ENCODE measurements at places on chromosomes 11 and 22. TPM values are rescaled to one million over a fixed set of nuclear protein-coding genes. Genes with fewer than 3 reads are reported as not detected.

GRCh38 chr22:48489551-48490499 is 1337.8 kb downstream of the BRD1 start:
- no peaks in the 10 kb centered on the region for H3K36me3 ChIP-seq
- H3K4me3 ChIP-seq = no peak overlapping the region
- no peak for DNase-seq
- H3K27ac ChIP-seq = no peak overlapping the region

GRCh38 chr11:2092464-2092910 is 46.7 kb downstream of the IGF2 start:
- H3K4me3 ChIP-seq = no peak overlapping the region
- H3K4me1 ChIP-seq = peaks cover 33% of the 10 kb centered on the region

- H3K4me1 ChIP-seq = no peaks in the 10 kb centered on the region
- H3K4me3 ChIP-seq = no peak overlapping the region
- no peaks in the 10 kb centered on the region for H3K27me3 ChIP-seq
- H3K27ac ChIP-seq = no peak overlapping the region
Measured at GRCh38 chr11:128227466-128227865, 359.9 kb downstream of the ETS1 start.

DNA sequence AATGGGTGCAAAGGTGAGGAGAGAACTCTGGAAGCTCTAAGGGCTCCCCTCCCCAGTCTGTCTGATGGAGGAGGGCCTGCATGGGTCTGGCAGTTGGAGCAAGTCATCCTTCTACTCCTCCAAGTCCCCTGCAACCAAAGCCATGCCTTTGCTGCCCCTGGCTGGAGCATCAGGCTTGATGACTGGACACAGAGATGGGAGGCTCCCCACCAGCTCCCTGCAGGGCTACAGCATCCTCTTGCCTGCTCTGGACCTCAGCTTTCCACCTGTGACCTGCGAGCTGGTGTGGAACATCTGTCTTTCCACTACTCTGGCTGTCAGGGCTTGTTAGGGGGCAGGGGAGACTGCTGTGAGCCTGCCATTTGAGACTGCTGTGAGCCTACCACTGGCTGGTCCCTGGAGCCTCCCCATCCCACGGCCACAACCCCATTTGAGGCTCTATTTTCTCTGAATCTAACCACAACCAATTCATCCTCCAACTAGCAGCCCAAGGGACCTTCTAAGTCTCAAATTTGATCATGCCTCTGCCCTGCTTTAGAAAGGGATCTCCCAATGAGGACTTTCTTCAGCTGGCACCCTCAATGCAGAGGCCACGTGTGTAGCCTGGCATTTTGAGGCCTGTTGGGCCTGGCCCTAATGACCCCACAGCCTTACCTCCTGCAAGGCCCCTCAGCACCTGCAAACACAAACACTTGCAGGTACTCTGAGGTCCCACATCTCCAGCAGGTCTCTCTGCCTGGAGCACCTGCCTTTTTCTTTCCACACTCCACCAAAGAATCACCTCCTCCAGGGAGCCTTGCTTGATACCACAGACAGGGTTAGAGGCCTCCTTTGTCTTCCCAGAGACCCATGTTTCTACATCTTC is 9.9 kb downstream of the P2RY6 start:
- H3K4me3 ChIP-seq = no peak overlapping the region
- H3K27me3 ChIP-seq = no peaks in the 10 kb centered on the region
- no peaks in the 10 kb centered on the region for H3K36me3 ChIP-seq
- no peak for DNase-seq
- no peak overlapping the region for H3K27ac ChIP-seq

DNA sequence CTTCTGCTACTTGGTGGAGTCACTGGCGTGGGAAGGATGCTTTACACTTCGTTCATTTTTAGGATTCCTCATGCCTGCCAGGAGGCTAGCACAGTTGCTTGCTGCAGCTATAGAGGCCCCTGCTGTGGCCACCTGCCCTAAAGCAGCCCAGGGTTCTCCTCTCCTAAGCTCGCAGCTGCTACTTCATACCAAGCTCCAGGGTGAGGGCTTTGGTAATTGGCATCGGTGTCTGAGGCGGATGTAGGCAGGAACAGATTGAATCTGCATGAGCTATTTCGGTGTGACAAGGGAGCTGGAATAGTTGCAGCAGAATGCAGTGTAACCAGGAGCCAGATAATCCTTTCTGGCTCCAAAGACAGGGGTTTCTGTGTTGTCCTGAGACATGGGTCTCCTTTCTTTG is 133.1 kb downstream of the MICAL2 start:
- H3K4me3 ChIP-seq = no peak overlapping the region
- H3K36me3 ChIP-seq = no peaks in the 10 kb centered on the region
- peak overlapping the region; percentile 31 for H3K27ac ChIP-seq
- no peak for DNase-seq
- H3K4me1 ChIP-seq = peaks cover 31% of the 10 kb centered on the region

- DNase-seq = peak; percentile 9
- H3K4me3 ChIP-seq = no peak overlapping the region
Measured at GRCh38 chr11:130390071-130390758, 38.2 kb downstream of the ADAMTS8 start.

DNA sequence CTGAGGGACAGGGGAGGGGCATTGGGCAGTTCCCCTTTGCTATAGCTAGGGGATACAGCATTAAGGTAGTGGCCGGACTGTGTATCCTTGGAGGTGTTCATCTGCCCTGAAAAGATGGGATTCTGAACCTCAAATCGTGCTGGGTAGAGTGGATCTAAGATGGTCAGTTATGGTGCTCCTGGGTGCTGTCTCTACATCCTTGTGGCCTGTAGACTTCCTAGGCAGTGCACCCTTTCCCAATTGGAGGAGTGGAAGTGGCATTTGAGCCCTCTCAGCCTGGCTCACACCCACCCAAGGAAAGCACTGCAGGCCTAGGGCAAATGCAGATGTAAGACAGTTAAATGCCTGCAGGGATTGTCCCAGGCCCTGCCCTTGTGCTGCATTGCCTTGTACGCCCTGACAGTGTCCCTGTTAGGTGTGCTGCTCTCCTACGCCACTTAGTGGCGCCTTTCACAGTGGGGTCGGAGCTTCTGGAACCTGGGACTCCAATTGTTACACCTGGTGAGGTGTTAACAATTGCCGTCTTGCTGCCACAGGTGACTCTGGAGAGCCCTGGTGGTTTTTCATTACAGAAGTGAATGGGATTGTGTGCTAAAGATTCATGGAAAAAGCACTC is 35.0 kb downstream of the PPFIBP2 start:
- H3K4me1 ChIP-seq = peaks cover 3% of the 10 kb centered on the region
- DNase-seq = peak; percentile 55
- no peaks in the 10 kb centered on the region for H3K27me3 ChIP-seq
- no peaks in the 10 kb centered on the region for H3K36me3 ChIP-seq

The OR51B4 gene
- not detected for total RNA-seq

The OR52A1 gene
- not detected for total RNA-seq

The B4GALNT4 gene
- 0.98 TPM for total RNA-seq

The OR2AG2 gene
- total RNA-seq = 0.11 TPM

The CST6 gene
- 13.5 TPM for total RNA-seq

The ASRGL1 gene
- total RNA-seq = 35.9 TPM

Measured in thyroid gland (tissue), 4 donors.